ENCODE measurements at places on chromosomes 1 and 21.
A peak's percentile ranks its signal among the peaks of the same experiment; 100 is the strongest.

DNA sequence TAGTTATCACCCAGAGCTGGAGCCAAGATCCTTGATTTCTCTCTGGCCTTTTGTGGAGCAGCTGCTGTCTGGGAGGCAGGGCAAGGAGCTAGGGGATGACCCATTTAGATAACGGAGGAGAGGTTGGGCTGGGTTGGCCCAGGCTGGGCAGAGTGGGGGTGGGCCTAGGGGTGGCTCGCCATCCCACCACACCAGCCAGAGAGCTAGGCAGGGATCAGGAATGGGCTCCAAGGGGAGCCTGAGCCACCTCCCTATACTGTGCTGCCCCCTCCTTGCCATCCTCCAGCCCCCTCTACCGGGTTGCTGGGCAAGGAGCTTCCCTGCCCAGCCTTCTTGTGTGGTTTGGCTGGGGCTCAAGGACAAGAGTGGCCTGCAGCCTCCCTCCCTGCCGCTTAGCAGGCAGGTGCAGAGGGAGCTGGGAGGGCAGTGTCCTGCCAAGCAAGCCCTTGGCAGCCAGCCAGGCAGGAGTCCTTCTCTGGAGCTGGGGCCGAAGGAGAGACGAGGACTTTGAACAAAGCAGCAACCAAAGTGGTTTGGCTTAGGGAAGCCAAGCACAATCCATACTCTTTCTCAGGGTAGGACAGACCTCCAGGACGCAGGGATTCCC lies 4.1 kb downstream of the NUAK2 start:
- no peak for DNase-seq

DNA sequence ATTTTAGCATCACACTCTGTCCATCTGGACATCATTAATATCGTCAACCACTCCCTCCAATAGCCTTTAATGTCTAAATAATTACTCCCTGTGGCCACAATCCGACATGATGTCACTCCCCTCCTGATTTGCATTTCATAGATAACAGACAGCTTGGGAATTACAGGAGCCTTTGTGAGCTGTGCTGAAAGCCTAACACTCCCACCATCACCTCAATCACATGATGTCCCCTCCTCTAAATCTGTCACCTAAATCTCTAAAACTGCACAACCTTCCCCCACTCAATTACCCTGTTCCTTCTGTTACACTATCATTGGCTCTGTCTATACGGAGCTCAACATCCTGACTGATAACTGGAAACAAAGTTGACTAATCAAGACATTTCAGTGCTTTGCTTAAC lies 14.3 kb downstream of the NHLH2 start:
- DNase-seq: no peak

- no peak for DNase-seq
These were observed 32.3 kb downstream of the SYF2 start for GRCh38 chr1:25199819-25200620.

- DNase-seq: no peak
These were observed 506 bp downstream of the MYOM3 start for GRCh38 chr1:24111262-24111995.

- peak; percentile 88 for DNase-seq
These were observed 21.0 kb upstream of the CXADR start for GRCh38 chr21:17491716-17492414.

GRCh38 chr1:154265586-154265985 lies 6.8 kb upstream of the HAX1 start:
- DNase-seq: no peak

DNA sequence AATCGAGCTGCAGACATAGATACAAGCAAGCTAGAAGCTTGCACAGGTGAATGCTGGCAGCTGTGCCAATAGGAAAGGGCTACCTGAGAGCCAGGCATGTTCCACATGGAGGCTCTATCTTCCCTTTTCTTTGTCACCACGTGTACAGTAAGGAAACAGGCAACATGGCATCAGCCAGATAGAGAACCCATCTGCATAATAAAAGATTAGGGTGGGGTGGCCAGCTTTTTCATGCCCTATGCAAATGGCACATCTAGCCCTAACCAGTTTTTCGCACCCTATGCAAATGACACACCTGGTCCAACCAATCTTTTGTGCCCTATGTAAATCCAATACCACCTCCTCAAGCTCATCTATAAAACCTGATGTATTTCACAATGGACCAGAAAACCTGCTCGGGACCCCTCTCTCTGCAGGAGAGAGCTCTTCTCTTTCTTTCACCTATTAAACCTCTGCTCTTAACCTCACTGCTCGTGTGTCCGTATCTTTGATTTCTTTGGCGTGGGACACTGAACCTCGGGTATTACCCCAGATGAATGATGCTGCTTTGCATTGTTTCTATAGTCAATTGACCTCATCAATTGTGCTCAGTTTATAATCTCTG lies 93.9 kb downstream of the SLC30A10 start:
- no peak for DNase-seq

DNA sequence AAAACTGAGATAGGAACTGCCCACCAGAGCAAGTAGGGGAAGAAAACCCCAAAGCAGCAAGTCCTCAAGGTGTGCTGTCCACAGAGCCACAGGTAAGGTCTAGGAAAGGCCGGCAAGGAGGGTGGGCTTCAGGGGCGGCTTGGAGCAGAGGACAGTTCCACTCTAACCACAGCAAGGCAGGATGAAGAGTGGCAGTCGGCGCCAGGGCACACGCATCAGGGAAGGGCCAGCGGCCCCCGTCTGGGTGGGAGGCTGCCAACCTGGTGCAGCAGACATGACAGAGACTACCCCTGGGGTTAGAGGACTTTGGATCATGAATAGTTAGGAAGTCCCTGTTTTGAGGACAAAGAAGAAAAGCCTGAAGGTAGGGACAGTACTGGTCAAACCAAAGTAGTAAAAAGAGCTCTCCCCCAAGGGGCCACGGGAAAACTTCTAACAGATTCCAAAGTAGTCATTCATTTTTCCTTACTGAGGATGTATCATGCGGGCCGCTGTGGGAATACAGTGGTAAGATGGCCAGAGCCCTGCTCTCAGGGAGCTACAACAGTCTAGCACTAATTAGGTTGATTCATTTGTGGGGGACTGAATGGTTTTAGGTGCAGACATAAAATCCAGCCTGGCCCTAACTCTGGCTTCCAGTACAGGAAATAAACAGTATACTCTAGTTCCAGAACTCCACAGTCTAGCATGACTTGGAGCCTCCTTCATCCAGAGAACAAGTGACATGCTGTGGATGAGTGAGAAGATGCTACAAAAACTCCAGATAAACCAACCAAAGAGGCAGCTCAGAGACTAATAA lies 3.5 kb upstream of the RAP1GAP start:
- DNase-seq: no peak

DNA sequence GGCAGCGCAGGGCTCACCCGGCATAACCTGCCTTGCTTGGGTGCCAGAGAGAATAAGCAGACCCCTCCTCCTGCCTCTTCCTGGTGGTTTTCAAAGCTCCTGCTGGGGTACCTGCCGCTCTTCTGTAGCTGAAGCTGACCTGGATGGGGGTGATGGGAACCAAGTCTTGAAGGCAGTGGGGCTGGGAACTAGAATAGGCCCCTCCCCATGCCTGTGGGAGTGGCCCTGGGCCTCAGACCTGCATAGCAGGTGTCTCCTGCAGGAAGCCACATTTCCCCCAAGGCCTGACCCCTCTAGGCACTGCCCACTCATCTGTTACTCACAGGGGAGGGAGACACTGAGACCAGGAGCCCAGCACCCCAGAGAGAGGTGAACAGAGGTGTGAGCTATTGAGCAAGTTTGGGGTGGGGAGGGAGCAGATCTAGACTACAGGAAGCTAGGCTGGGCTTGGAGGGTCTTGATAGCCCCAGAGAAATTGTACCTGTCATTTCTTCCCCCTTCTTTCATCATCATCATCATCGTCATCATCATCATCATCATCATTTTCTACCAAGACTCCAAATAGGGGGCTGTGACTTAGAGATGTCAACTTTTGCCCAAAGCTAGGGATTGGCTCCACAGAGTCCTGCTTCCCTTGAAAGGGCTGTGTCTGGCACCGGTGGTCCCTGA lies 10.1 kb downstream of the PADI1 start:
- no peak for DNase-seq

GRCh38 chr1:60876952-60877351 lies 205.4 kb upstream of the NFIA start:
- DNase-seq: no peak

GRCh38 chr1:107140703-107141490 lies at the start of gene NTNG1:
Gene NTNG1 (plus strand): TSS chr1:107141039.
- DNase-seq: no peak

DNA sequence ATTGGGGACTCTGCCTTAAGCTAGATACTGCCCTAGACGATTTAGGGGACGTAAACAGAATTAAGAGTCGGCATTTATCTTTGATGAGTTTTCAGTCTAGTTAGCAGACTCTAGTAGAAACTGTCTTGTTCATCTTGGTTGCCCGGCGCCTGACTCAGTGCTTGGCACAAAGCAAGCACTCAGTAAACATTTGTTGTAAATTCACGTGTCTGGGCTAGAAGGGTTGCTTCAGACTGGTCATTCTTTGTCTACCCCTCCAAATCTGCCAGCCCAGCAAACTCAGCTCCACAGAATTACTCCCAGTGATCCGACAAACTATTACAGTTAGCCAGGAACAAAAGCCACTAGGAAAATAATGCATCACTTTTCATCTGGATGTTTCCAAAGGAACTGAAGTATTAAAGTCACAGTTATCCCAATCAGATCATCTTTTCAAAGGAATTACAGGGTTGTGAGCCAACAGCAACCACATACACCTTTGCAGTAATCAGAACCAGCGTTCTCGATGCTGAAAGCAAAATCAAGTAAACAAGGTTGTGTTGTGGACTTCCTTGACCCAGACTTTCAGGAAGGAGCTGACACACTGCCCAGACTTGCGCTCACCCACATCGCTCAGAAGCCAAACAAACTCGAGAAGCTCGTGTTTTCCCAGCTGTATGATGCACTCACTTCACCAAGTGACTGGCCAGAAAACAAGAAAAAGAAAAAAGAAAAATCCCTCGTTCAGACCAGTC lies 66.5 kb upstream of the GADD45A start:
- peak; percentile 87 for DNase-seq

GRCh38 chr21:41666641-41667081 lies 100.2 kb downstream of the RIPK4 start:
- no peak for DNase-seq

DNA sequence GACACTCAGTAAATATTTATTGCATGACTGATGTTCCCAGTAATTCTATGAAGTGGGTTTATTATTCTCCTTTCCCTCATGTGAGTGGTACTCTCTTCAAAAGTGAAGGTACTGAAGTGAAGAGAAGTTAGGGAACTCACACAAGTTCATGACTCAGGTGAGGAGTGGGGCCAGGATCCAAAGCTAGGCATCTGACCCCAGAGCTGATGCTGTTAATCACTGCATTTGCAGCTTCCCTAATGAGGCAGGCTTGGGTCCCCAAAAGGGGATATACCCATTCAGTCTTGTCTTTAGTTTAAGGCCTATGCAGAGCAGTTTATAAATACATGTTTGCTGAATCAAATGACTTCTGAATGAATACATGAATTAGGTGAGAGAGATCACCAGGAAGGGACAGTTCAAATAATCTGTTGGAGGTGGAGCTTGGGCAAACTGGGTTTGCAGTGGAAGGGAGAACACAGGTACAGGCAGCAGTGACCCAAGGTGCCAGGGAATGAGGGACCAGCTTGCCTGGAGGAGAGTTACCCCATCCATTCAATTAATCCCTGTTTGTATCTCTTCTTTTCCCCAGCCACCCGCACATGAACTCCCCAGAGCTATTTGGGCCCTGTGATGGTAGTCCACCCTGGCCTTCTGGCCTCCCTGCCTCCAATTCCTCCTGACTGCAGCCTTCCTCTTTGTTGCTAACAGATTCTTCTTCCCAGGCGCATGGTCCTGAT lies 2.0 kb downstream of the CD58 start:
- no peak for DNase-seq

- DNase-seq: no peak
These were observed 37.6 kb upstream of the SAMSN1 start for GRCh38 chr21:14583629-14584255.

DNA sequence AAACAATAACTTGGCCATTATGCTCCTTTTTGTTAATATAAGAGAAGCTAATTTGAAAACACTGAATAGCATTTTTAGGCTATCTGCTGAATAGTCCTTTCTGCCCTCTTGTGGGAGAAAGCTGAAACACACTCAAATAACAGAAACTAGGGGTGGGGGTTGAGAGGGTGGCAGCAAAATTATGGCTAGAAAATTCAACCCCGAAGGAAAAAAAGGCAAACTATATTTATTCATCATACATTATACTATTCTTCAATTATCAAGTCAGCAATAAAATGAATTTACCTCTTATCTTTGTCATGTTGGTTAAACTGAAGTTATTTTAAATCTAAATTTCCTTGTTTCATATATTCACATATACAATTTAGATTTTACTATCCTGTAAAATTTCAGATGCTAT lies 255.9 kb downstream of the FAF1 start:
- DNase-seq: peak; percentile 8

GRCh38 chr1:46396441-46397398 lies 2.6 kb downstream of the FAAH start:
- DNase-seq: no peak

DNA sequence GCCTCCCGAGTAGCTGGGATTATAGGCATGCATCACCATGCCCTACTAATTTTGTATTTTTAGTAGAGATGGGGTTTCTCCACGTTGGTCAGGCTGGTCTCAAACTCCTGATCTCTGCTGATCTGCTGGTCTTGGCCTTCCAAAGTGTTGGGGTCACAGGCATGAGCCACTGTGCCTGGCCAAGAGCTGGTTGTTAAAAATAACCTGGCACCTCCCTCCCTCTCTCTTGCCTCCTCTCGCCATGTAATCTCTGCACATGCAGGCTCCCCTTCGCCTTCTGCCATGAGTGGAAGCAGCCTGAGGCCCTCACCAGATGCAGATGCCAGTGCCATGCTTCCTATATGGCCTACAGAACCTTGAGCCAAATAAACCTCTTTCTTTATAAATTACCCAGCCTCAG lies 74.7 kb upstream of the TLR5 start:
- no peak for DNase-seq

GRCh38 chr1:119364640-119365039 lies 3.9 kb upstream of the HAO2 start:
- DNase-seq: no peak

GRCh38 chr1:229192031-229192430 lies 78.9 kb upstream of the RAB4A start:
- DNase-seq: no peak

- no peak for DNase-seq
These were observed 1.4 kb downstream of the NCAM2 start for GRCh38 chr21:20999659-21000058.

DNA sequence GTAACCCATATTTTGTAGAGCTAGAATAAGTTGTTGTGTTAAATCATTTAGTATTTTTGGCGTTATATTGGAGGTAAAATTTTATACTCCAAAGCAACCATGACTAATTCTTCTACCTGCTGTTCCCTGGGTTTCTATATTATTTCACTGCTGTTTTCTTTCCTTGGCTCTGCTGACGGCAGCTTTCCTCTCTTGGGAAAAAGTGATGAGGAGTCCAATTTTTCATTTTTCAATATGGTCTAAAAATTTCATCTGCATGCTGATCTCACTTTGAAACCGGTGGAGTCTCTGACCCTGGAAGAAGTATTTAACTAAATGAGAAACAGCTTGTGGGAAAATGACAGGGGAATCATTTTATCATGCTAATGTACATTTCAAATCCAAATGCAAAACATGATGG lies 110.2 kb downstream of the IFI44 start:
- no peak for DNase-seq

- no peak for DNase-seq
These were observed 171.0 kb downstream of the LRRC40 start for GRCh38 chr1:70034403-70034802.

- DNase-seq: peak; percentile 38
These were observed 69.7 kb upstream of the ADAM30 start for GRCh38 chr1:119966020-119966419.

All from AG09319 (cell line).